Right hindlimb (tissue), 1 donor: ENCODE measurements at places on chromosomes 6 and 20.

- no peak for DNase-seq
Observed at GRCh38 chr20:24545168-24545567, 75.7 kb downstream of the SYNDIG1 start.

- DNase-seq = no peak
Observed at GRCh38 chr6:25062070-25062811, 126.5 kb upstream of the RIPOR2 start.

GRCh38 chr6:31661262-31662123 is 915 bp upstream of the C6orf47 start:
- no peak for DNase-seq

DNA sequence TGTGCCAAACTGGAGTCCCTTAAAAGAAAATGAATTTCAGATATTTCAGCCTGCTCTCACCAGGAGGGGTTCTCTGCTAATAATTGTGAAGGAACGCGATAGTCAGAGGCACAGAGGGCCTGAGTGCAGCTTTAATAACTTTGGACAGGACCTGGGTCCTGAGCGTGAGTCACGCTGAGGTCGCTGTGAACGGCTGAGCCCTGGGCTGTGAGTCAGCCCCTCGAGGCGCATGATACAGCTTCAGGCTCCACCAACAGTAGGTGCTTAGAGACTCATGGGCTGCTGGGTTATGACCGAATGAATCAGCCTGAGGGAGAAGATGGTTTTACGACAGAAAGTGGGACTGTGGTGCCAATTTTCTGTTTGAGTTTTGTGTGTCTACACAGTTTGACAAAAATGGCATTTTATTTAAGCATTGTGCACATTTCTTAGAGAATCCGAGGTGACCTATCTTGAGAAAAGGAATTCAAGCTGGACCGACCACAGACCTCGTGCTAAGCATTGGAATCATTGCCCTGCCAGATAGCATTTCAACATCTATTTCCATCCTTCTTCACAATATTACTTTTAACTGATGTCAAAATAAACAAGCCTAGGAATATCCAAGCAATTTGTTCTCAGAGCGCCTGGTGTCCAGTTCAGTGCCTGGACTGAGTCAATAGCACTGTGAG is 183.0 kb downstream of the THBS2 start:
- DNase-seq = peak; percentile 43

DNA sequence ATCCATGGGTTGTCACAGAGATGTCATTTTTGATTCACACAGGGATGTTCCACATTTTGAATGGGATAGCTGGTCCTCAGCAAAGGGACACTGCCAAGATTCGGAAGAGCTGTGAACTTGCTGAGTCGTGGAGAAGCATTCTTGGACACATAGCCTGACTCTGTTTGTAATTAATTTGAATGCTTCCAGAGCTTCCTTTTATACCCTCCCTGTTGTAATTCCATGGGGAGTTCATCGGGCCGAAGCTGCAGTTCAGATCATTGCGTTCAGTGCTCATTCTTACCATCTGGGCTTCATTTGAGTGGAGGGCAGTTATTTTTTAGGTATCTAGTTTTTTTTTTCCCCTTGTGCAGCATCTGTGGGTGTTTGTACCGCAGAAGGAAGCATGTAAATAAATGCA is 126.5 kb downstream of the SLC24A3 start:
- no peak for DNase-seq

DNA sequence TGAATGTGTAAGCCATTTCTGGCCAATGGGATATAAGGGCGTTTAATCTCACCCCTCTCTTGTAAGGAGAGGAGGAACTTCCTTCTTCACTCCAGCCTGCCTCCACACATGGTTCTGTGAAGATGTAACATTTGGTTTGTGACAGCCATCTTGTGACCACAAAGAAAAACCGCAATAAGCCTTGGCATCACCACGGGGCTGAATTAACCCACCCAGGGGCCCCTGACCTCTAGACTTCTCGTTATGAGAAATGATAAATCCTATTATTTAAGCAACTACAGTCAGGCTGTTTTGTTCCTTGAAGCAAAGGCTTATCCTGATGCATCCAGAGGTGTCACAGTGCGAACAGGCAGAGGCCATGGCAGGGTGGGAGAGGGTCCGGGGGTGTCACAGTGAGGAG is 139.7 kb downstream of the CDC5L start:
- no peak for DNase-seq

GRCh38 chr20:43137160-43137559 is 52.5 kb downstream of the PTPRT start:
- no peak for DNase-seq

- no peak for DNase-seq
Observed at GRCh38 chr6:167465482-167465881, 140.6 kb downstream of the TTLL2 start.

DNA sequence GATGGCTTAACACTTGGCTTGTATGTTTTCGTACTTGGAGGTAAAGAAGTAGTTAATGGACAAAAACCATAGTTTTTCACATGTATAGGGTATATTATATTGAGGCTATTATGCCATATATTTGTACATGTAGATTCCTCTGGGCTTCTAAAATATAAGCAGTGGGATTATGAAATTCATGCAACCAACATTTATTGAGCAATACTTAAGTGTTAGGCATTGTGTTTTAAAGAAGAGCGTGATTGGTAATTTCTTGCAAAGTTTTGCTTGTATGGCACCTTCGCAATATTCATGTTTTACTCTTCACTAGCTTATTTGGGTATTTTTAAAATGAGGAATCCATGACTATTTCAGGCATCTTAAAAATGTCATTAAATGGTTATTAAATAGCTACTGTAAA is 2.5 kb downstream of the TULP4 start:
- DNase-seq = no peak

DNA sequence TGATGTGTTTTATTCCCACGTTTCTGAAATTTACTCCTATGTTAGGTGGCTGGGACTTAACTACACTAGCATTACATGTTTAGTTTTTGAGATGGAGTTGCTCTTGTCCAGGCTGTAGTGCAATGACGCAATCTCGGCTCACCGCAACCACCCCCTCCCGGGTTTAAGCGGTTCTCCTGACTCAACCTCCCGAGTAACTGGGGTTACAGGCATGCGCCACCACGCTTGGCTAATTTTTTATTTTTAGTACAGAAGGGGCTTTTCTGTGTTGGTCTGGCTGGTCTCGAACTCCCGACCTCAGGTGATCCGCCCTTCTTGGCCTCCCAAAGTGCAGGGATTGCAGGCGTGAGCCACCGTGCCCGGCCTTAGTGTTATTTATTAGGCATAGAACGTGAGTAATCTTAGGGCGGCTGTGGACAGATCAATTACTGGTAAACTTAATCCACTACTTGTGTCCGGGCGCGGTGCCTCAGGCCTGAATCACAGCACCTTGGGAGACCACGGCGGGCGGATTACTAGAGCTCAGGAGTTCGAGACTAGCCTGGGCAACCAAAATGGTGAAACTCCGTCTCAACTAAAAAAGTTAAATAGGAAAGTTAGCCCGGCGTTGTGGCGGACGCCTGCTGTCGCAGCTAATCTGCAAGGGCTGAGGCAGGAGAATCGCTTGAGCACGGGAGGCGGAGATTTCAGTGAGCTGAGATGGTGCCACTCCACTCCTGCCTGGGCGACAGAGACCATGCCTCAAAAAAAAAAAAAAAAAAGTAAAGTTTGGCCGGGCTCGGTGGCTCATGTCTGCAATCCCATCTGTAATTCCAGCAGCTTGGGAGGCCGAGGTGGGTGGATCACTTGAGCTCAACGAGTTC is 123.7 kb upstream of the BTN3A2 start:
- peak; percentile 73 for DNase-seq

DNA sequence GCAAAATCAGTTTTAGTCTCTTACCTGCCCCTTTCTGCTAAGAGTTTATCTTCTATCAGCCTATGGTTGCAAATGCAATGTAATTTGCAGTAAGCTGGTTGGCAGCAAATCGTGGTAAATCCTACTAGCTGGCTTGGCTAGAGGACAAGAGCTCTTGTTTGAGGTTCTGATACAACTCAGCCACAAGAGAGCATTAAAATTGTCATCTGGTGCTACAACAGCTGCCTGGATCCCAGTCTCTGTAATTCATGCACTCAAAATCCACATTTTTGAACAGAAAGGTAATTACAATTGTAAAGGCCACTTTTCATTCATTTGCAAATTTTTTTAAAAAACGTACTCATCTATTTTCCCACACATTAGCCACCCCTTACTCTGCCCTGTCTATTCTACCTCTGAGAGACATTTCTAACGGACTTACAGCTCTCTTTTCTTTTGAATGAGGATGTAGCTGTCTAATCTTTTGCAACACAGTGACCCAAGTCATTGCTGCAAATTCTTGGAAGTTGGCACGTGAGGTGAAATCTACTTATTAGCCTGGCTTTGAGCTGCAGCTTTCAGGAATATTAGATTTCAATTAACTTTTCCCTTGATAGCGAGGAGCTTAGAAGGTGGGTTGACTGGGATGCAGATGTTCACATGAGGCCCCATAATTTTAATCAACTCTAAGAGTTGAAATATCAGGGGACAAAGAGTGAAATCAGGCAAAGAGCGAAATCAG is 54.0 kb upstream of the FAM184A start:
- DNase-seq = peak; percentile 53

- DNase-seq = no peak
Observed at GRCh38 chr20:47318027-47318585, 38.4 kb downstream of the ZMYND8 start.

- no peak for DNase-seq
Observed at GRCh38 chr20:37518606-37519507, 2.2 kb upstream of the NNAT start.

DNA sequence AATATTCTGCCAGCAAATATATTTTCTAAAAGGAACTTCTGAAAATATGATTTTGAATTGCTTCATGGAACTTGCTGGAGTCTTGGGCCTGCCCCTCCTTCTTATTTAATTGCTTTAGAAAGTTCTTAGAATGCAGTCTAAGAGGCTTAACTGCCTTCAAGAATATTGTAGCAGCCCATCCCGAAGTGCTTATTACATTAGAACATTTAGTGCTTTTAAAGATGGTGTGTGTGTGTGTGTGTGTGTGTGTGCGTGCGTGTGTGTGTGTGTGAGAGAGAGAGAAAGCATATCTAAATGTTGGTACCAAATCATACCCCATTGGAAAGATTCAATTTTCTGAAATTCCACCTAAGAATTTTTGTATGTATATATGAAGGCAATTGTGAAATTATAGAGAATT is 193.5 kb downstream of the SLC24A3 start:
- no peak for DNase-seq

- peak; percentile 63 for DNase-seq
Observed at GRCh38 chr20:38165089-38165965, at the start of gene TGM2. TSS of gene TGM2 (minus strand) at chr20:38165270. CDS start at chr20:38165198, 72 bp downstream.

DNA sequence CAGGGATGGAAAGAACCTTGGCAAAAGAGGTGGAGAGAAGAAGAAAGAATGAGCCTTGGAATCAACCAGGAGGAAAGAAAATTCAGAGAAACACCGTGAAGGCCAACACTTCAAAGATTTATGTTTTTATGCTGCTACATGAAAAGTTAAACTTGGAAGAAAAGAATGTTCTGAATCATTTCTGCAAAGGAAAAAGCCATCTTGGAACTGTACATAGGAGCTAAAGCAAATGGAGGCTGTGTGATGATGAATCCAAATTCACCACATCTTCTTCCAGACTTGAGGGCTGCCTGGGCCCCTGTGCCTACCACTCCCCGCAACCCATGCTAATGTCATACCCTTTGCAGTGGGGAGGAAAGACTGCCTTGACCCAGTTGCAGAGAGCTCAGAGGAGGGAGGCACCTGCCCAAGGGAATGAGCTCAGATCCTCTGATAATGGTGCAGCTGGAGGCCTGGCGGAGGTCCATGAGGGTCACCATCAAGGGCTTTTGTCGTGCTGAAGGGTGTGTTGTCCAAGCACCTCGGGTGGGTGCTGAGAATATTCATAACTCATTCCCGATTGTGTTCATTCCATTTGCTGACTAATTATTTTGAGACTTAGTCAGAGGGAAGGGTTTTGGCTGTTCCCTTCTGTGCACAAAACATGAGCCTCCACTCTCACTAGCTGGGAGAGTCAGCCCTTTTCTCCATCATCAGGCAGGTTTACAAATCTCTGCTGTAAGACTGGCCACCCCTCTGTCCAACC is 245.8 kb upstream of the JAG1 start:
- no peak for DNase-seq

DNA sequence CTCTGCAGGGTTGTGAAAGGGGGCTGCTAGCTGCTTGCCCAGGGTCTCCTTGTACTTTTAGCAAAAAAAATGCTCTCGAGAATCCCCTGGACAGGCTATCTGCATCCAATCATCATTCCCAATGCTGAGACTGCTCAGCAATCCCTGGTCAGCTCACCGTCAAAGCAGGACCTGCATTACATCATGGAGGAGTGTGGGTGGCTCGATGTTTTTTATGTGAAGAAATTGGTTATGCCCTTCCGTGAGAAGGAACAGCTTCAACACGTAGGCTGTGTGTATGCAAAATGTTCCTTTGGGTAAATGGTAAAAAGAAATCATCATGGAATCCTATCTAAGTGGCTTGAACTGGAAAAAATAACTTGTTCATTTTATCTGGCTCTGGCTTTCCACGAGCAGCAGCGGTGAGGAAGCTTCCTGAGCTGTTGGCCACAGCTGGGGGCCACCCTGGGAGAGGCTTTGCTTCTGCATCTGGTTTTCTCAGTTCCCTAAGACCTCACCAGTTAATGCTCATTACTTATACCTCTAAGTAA is 111.4 kb downstream of the FYN start:
- DNase-seq = peak; percentile 53

GRCh38 chr6:116229287-116229913 is 24.5 kb downstream of the TSPYL4 start:
- peak; percentile 94 for DNase-seq

DNA sequence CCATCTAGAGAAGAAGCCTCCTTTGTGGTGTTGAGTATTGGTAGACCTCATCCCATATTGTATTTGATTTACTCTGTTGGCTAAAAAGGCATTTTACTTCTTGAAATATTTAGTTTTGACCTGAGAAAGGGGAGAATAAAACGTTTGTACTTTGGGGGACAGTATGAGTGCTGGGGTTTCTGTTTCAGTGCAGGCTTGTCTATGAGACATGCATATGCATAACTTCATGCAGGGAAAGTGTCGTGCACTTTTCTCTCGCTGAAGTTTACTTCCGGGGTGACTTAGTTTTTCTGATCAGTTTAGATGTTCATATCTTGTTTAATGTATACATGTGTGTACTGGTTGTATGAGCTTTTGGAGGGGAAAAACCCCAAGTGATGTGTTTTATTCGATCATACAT is 59.5 kb downstream of the UTRN start:
- no peak for DNase-seq

GRCh38 chr20:34037121-34037520 is 43.4 kb downstream of the RALY start:
- DNase-seq = no peak

DNA sequence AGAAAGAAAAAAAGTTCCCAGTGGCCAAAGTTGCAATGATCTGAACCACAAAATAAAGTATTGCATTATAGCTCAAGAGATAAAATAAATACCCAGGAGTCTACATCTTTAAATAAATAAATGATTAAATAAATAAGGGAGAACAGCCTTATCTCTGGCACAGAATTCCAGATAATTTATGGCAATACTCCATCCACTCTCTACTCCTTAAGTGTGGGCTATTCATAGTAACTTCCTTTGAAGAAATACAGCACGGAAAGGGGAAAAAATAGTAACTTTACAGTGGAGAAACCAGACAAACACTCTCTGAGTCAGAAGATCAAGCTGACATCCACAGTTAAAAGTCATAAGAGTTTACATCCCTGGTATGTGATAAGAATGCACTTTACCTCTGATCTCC is 11.6 kb downstream of the AURKA start:
- no peak for DNase-seq

- no peak for DNase-seq
Observed at GRCh38 chr20:47235853-47236638, 120.5 kb downstream of the ZMYND8 start.
